Stimulated activated CD8-positive, alpha-beta memory T cell treated with anti-CD3 and anti-CD28 coated beads, Interleukin-15, amount 100 ng/mL, for 48 hours (primary cell): ENCODE measurements at places on chromosomes 2 and 18.
A peak's percentile ranks its signal among the peaks of the same experiment; 100 is the strongest.

- no peak for DNase-seq
Measured at GRCh38 chr2:236217926-236218325, 46.3 kb downstream of the ASB18 start.

DNA sequence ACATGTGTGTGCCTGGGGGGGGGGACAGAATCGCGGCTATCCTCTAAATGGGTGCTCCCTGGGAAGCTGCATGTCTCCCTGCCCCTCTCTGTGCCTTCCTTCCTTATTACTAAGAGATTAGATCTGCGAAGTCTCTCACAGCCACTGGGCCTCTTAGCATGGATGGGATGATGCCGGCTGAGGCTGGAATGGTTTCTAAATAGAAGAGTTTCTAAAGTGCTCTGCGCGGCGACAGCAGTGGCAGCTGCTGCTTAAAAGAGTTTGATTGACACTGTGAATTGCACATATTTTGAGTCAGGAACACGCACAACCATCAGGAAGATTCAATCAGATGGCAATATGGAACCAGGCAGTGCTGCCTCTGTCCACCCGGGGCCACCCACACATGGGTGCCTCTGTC, 163.8 kb downstream of the CLIP4 start:
- no peak for DNase-seq

DNA sequence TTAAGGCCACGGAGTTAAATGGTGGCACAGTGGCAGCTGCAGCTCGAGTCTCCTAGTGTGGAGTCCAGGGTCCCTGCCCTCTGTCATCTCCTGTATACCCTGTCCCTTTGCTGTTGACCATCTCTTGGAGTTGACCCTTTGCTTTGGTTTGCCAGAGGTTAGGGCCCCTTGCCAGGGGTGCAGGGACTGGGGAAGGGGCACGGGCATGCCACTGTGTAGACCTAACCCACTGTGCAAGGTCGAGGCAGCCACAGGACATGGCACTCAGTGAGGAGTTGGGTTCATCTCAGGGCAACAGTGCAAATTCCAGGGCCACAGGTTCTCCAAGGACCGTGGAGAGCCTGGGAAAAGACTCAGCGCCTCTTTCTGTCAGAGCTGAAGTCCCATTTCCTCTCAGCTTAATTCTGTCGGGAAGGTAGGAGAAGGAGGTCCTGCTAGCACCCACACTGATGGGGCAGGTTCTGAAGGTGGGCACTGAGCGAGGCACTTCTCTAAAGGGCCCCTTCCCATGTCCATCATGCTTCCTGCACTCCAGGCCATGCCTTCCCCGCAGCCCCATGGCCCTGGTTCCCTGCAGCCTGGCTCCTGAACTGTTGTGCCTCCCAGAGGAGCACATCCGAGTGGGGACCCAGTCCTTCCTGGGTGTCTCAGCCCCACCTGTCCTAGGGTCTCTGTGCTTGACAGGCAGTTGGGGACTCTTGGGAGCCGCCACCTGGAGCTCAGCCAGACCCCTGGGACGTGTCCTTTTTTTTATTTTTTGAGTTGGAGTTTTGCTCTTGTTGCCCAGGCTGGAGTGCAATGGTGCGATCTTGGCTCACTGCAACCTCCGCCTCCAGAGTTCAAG, 2.8 kb downstream of the KHK start:
- DNase-seq = no peak

GRCh38 chr2:111157798-111158197, 37.1 kb downstream of the BCL2L11 start:
- DNase-seq = no peak

- peak; percentile 61 for DNase-seq
Measured at GRCh38 chr18:79400091-79400590, 4.4 kb downstream of the NFATC1 start.

GRCh38 chr2:94999431-94999883, 26.1 kb upstream of the MAL start:
- no peak for DNase-seq

DNA sequence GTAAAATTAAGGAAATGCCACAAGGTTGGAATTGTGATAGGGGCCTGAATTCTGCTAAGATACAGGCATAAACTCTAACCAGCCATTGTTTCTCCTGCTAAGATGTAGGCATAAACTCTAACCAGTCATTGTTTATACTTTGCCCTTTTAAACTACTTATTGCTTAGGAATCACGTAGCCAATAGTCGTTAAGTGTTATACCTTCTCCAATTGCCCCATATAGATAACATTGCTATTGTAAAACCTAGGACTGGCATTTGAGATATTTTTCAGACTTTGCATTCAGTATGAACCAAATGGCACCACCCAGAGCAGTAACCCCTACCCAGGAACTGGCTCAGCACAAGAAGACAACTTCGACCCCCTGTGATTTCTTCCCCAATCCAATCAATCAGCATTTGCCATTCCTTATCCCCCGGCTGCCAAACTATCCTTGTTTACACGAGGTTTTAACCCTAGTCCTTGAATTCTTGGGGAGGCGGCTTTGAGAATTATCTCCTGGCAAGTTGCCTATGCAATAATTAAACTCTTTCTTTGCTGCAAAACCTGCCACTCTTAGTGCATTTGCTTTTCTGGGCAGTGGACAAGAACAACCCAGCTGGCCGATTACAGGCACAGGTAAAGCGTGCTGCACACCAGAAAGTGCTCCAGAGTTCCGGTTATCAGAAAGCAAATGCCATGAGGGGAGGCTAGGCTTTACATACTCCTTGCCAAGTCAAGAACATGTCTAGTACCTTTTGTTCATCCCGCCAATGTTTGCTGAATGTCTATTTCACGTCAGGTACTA, 167.6 kb downstream of the LAMA1 start:
- DNase-seq = no peak

GRCh38 chr18:59900222-59901128, 679 bp downstream of the PMAIP1 start:
- peak; percentile 58 for DNase-seq

DNA sequence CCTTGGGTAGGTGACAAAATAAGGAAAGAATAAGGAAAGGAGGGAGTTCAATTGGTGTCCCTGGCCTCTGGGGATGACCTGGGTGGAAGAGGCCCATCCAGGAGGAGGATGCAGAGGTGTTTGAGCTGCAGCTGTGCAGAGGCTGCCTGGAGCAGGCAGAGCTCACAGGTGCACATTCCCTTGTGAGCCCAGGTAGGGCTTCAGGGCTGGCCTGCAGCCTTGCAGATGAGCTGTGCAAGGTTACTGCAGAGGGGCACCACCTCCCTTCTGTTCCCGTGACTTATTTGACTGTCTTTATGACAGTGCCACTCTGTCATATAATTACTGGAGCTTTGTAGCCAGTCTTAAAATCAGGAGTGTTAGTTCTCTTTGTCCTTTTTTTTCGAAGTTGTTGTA, 263.2 kb upstream of the HS6ST1 start:
- DNase-seq = no peak

GRCh38 chr18:71441156-71441555, 1103.0 kb downstream of the CBLN2 start:
- no peak for DNase-seq

DNA sequence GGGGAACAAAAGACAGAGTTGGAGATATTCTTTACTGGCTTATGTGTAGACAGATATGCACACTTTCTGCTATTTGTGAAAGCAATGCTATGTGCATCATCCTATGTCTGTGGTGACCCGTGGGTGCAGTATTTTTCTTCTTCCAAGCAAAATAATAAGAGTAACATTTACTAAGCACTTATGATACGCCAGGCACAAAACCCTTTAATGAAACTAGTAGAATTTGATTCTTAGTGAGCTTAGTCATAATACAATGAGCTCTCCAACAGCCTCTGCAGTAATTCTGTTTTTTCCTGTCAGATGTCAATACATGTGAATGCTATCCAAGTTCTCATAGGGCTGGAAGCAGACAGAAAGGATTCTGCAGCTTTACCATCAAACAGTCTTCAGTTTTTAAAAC, 130.6 kb downstream of the RAD51AP2 start:
- DNase-seq = no peak

GRCh38 chr2:5537180-5537688, 154.9 kb upstream of the SOX11 start:
- no peak for DNase-seq

GRCh38 chr18:49362431-49362830, 98.0 kb downstream of the DYM start:
- no peak for DNase-seq

- no peak for DNase-seq
Measured at GRCh38 chr2:74831693-74832530, 2.0 kb upstream of the HK2 start.

- DNase-seq = no peak
Measured at GRCh38 chr18:36700955-36701354, 127.8 kb downstream of the TPGS2 start.

- no peak for DNase-seq
Measured at GRCh38 chr2:185433824-185434223, 304.8 kb upstream of the FSIP2 start.

GRCh38 chr2:136139631-136140030, 21.7 kb upstream of the CXCR4 start:
- DNase-seq = no peak

- DNase-seq = no peak
Measured at GRCh38 chr2:126220331-126220730, 435.6 kb upstream of the GYPC start.

DNA sequence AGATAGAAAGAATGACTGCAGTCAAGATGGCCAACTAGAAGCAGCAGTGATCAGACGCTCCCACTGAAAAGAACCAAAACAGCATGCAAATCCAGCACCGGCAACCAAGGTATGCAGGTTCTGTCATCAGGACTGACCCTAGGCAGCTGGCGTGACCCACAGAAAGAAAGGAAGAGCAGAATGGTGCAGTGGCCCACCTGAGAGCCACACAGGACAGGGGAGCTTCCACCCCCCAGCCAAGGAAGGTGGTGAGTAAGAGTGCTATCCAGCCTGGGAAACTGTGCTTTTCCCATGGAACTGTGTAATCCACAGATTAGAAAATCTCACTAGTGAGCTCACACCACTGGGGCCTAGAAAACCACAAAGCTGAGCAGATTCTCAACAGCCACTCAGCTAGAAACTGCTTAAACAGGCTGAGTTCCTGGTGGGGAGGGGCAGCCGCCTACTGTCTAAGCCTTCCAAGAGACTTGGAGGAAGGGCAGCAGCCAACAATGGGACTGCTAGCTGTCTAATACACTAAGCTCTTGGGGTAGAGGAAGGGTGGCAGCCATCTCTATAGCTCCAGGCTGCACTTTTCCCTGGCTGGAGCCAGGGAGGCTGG, 127.9 kb downstream of the EVA1A start:
- no peak for DNase-seq

DNA sequence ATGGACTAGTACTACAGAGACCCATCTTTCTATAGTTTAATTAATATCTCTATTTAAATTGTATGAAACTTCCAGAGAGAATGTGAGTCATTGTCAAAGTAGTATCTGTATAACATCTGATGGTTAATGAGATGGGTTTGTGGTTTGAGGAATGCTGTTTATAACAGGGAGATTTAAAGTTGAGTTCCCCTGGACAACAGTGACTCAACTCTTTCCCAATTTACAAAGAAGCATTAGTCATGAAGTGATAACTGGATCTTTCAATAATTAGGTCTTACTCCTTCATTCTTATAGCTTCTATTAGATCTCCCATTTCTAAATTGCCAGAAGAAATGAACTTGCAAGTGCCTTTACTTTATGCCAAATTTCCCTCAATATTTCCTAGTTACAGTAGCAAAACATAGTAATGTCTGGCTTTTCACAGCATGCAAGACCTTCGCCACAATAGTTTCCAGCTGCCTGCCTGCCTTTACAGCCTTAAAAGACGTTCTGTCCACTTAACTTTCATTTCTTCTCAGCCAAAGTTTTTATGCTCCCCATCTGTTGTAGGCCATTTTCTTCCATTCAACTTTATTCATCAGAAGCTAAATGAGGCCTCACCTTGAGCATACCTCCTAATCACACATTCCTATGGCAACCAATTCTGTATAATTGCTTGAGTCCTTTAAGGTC, 47.7 kb upstream of the WDR75 start:
- DNase-seq = no peak

DNA sequence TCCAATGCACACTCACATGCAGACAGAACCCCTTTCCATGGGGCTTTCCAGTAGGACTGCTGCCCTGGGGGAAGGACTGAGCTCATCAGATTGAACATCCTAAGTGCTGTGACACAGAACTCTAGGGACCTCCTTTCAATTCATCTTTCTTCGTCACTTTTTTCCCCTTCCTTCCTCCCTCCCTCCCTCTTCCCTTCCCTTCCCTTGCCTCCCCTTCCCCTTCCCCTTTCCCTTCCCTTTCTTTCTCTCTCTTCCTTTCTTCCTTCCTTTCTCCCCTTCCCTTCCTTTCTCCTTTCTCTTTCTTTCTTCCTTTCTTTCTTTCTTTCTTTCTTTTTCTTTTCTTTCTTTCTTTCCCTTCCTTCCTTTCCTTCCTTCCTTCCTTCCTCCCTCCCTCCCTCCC, 39.6 kb upstream of the GATA6 start:
- DNase-seq = no peak

GRCh38 chr2:85613717-85614515, 2.0 kb upstream of the C2orf68 start:
- DNase-seq = no peak

- no peak for DNase-seq
Measured at GRCh38 chr2:133171393-133172004, 396.8 kb downstream of the NCKAP5 start.

GRCh38 chr2:75595541-75596395, 35.0 kb upstream of the EVA1A start:
- no peak for DNase-seq

GRCh38 chr18:9850309-9850708, 35.5 kb upstream of the TXNDC2 start:
- DNase-seq = no peak

DNA sequence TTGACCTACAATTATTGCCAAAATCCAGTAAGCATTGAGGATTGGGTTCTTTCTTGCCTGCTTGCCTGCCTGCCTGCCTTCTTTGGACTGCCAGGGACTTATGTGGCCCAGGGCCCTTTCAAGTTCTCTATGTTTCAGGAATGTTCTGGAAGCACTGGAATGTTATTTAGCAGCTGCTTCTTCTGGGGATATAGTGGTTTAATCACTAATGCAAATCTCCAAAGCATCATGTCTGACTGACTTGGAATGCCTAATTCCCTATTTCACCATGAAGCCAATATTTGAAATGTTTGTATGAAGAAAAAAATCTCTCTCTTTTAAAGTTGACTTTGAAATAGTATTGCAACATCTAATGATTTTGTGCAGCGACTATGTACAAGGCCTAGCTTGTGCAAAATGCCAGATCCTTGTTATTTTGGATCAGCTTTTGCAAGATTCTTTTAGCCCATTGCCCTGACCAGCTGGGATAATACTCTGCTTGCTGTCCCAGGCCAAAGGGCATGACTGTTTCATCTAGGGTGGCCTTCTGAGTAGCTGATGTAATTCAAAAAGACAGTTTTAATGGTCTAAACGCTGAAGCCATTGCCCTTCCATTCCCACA, 204.6 kb downstream of the RND3 start:
- DNase-seq = no peak

GRCh38 chr2:229348128-229348527, 77.0 kb upstream of the PID1 start:
- no peak for DNase-seq
